Stomach (tissue), 19 donors: ENCODE measurements at places on chromosomes 2 and 18. TPM values are rescaled to one million over a fixed set of nuclear protein-coding genes. Genes with fewer than 3 reads are reported as not detected.

DNA sequence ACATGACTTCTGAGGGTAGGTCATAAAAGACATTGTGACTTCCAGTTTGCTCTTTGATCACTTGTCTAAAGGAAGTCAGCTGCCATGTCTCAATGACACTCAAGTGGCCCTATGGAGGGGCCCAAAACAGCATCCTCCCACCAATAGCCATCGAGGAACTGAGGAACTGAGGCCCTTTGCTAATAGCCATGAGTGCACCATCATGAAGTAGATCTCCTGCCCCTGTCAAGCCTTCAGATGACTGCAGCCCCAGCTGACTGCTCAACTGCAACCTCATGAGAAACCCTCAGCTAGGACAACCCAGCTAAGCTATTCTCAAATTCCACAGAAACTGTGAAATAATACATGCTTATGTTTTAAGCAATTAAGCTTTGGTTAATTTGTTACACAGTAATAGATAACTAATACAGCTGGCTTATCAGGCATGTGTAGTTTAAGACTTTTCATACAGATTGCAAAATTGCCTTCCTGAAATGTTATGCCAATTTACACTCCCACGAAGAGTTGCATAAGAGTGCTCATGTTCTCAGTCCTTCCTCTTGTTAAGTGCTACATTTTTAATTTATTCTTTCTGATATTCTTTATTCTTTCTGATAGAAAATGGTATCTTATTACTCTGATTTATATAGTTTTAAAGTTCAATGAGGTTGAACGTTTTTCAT, 105.6 kb upstream of the NDUFV2 start:
- DNase-seq: no peak

- no peak for DNase-seq
These were observed 4.1 kb downstream of the PDCD1 start for GRCh38 chr2:241854342-241855244.

The TRIM43 gene
- not detected for total RNA-seq

DNA sequence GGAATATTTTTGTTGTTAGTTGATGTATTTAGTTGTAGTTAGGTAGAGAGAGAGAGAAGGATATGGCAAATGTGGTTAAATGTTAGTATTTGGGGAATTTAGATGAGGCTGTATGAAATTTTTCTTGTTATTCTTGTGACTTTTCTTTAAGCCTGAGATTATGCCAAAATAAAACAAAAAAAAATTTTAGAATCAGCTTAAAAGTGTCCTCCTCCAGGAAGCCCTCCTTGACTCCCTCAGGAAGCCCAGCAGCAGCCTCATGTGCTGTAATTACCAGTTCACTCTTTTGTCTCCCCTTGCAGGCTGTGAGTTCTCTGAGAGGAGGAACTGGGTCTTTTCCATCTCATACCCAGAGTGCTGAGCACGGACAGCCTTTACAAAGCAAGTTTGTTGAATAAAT, 243.5 kb downstream of the TFCP2L1 start:
- DNase-seq: no peak

The IL1RL2 gene
- 4.3 TPM for total RNA-seq

- DNase-seq: peak; percentile 55
These were observed 221.0 kb downstream of the CDH20 start for GRCh38 chr18:61554117-61554776.

DNA sequence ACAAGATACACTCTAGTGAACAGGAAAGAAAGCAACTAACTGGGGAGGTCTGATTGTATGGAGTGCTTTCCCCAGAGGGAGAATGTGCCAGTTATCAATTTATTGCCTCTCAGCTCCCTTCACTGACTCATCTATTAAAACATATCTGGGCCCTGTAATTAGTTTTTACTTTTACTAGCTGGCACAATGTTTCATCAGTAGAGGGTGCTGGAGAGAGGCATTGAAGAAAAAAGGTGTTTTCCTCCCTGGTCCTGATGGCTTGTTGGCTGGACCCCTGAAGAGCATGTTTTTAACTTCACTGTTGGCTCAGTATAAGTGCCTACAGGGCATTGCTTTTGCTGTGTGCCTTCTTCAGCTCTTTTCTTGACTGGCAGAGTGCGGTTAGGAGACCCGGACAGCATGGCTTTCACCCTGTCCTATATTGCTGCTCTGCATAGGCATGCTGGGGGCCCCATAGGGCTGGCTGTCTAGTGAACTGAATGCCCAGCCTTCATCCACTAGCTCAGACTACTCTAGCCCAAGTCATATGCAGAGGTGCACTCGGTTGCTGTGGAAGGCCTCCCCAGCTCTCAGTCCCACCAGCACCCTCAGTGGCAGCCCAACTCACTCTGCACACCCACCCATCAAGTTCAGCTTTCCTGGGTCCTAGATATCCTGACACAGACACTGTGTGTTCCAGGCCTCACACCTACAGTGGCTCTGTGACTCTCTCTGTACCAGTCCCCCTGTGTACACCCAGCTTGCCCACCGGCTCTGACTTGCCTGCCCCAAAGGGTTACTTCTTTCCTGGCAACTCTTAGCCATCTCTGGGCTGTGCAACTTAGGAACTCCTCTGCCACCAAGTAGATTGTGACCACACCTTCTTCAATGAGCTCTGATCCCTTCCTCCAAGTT, 62.3 kb upstream of the ACYP2 start:
- no peak for DNase-seq

DNA sequence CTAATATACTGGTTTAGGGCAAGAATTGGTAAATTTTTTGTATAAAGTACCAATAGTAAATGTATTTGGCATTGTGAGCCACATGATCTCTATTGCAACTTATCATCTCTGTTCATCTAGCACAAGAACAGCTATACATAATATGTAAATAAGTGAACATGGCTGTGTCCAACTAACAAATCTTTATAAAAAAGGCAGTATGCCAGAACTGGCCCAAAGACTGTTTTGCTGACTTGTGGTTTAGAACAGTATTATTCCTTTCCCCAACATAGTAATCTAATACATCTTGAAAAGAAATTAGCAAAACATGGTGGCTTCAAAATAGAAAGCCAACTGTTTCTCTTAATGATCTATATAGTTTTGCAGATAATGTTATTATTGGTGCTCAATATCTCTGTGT, 441.4 kb upstream of the CELF4 start:
- DNase-seq: no peak

The CCDC68 gene
- 7.1 TPM for total RNA-seq

The MGAT4A gene
- 37.5 TPM for total RNA-seq

GRCh38 chr2:191941376-191941929, 94.6 kb upstream of the CAVIN2 start:
- DNase-seq: no peak

The ODC1 gene
- 120 TPM for total RNA-seq

DNA sequence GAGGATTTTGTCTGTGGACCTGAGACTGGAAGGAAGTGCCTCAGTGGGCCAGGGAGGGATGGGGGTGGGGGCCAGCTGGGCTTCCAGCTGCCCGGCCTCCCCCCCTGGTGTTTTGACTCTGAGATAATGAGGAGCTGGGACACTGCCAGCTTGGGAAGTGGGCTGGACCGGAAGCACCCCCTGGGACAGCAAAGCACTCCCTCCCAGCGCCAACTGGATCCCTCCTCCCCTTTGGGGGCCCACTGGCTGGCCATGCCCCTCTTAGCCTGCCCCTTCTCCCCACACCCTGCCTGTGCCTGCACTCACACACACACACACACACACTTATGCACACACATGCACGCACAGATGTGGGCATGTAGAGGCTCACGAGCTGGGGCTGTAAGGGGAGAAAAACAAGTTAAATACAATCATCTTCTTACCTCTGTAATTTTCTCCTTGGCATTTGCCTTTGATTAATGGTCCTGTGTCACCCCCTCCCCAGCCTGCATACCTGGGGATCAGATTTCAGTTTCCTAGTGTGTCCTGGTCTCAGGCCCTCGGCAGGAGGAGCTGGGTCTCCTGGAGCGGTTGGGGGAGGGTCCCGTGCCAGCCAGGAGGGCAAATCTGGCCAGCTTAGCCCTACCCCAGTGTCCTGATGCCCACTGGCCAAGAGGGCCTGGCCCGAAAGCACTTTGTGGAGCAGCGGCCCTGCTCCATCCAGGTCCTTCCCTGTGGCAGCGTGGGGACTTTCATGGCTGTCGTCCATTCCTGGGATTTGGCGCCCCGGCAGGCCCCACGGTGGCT, 3.6 kb downstream of the ITM2C start:
- DNase-seq: peak; percentile 76

DNA sequence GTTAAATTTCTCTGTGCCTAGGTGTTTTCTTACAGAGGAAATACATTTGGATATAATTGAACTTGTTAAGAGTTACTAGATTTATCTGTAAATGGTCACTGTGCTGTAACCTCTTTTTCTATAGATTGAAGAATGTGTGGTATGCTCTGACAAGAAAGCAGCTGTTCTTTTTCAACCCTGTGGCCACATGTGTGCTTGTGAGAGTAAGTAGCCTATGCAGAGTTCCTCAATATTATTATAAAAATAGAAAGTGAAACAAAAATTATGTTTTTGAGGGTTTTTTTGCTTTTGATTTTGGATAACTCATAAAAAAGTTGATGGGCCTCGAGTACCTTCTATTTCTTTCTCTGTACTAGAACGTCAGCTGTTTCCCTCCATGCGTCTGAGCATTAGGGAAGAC, 112.4 kb downstream of the MIB1 start:
- DNase-seq: peak; percentile 56

- peak; percentile 23 for DNase-seq
These were observed 113.1 kb upstream of the SP3 start for GRCh38 chr2:174078275-174078674.

DNA sequence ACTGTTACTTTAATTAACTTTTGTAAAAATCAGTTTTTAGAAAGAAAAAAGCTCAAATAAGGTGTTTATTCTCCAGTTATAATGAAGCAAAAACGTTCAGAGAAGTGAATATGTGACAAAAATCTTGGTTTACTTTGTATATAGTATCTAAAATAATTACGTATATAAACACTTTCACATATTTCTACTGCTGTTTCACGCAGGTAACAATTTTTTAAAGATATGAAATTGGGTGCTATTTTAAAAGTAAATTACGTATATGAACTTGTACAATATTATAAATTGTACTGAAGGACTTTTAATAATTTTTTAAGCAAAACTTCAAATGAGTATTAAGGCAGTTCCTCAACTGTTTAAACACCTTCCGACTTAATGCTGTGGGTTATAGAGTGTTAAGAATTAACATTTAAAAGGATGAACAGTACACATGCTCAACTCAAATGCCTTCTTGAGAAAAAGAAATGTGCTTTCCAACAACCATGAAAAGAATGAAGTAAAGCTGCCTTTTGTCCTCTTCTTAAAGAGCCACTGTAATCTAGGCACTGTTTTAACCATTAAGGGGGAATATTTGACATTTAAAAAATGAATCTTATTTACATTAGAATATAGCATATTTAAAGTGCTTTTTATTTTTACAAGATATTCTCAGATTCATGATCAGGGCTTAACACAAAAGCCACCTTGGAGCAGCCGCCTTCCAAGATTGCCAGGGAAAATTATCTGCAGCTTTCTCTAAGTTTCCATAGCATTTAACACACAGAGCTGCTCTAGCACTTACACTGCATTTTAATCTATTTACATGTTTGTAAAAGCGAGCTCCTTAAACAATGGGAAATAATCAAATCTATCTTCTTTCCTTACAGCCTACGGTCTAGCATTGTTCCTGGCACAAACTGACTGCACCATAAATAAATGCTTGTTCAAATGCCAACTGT, 56.5 kb upstream of the CDKL4 start:
- no peak for DNase-seq

The DSG4 gene
- total RNA-seq: not detected

The ANKRD30B gene
- total RNA-seq: 0.18 TPM

DNA sequence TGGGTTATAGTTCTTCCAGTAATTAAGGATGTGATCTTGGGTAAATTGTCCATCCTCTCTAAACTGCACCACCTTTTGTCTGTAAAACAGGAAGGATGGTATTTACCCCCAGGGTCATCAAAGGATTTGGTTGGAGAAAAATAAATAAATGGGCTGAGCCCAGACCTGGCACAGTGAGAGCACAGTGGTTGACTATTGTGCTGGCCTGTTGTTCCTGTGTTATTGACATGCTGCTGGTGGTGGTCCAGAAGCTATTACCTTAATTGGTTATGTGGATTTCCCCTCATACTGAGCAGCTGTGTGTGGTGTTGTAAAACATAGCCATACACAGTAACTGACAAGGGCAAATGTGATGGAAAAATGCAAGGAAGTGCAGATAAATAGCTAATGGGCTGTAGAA, 746 bp upstream of the IL37 start:
- no peak for DNase-seq

- no peak for DNase-seq
These were observed 9.8 kb downstream of the PRLH start for GRCh38 chr2:237575869-237576862.

DNA sequence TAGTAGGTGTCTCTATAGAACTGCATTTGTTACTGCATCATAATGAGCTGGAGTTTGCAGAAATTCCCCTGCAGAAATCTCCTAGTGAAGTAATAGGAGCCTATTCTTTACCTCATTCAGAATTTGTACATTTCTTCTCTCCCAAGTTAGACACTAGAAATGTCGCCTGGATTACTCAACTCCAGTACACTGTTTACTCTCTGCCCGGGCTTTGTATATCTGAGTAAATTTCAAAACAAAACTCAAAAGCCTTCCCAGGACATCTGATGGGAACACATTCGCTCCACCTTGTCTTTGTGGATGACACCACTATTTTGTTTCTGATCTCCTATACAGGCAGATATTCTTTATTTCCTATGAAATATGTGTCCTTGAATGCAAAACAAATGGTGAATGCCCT, 76.8 kb downstream of the POU3F3 start:
- DNase-seq: no peak

DNA sequence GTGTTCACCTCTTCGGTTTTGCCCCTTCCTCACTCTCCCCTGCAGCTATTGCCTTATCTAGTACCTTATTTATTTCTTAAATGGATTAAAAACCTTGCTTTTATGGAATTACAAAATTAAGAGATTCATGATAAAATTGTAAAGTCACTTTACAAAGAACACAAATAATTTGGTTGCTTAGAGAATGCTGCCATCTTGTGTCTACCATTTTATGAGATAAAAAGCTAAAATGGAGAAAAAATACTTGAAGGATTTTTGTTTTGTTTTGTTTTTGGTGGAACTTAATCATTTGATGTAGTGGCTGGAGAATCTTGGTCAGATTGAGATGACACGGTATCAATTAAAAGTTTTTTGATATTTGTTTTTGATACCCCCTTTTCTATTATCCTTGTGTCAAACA, 69.6 kb downstream of the R3HDM1 start:
- no peak for DNase-seq

DNA sequence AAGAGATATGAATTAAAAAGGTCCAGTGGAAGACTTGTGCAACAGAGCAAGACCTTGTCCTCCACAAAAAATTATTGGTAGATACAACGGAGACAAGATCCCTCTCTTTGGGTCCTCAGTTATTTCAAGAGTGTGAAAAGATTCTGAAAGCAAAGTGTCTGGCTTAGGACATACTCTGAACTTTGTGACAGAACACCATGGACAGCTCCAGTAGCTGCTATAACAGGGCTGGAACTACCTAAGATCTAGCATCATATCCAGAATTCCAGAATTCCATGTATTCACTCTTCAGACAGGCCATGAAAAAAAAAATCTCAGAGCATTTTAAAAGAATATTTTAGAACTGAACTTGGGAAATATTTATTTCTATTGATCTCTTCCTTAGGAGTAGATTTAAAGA, 74.8 kb upstream of the ZBTB14 start:
- DNase-seq: no peak

The HES6 gene
- total RNA-seq: 7.0 TPM

- DNase-seq: no peak
These were observed 66.2 kb downstream of the TSN start for GRCh38 chr2:121821476-121822158.
